Activated T-cell treated with anti-CD3 and anti-CD28 coated beads, Interleukin-2, amount 50 U/mL, for 1 hour (primary cell): ENCODE measurements at places on chromosomes 4 and X.

DNA sequence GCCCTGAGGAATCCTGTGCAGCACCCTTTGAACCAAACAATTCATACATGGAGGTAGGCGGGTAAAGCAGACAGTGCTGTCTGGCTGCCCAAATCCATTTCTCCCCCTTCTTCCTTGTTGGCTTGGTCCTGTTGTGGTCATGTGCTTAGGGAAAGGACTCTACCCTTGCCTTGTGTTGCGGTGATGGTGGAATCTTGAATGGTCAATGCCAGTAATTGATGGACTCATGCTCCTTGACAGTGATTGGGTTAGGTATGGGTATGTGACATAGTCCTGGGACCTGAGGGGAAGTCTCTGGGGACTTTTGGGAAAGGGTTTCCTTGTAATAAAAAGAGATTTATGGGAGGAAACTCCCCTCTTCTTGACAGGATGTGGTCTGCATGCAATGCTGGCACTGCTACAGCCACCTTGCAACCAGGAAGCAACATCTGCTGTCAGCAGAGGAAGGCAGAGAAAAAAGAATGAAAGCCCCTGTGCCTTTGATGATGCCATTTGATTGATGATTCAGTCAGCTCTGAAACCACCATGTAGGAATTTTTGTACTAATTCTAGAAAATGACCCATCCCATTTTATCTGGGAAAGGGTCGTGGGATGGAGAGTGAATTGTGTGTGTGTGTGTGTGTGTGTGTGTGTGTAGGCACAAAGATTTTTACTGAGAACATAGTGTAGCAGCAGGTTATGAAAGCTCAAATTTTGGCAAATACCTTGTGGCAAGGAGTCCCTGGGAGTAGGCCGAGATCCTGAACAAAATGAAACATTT is 30.0 kb upstream of the HUWE1 start:
- peak; percentile 25 for DNase-seq

- DNase-seq, result no peak
These were observed 119.7 kb downstream of the PCDH7 start for GRCh38 chr4:30839583-30840520.

DNA sequence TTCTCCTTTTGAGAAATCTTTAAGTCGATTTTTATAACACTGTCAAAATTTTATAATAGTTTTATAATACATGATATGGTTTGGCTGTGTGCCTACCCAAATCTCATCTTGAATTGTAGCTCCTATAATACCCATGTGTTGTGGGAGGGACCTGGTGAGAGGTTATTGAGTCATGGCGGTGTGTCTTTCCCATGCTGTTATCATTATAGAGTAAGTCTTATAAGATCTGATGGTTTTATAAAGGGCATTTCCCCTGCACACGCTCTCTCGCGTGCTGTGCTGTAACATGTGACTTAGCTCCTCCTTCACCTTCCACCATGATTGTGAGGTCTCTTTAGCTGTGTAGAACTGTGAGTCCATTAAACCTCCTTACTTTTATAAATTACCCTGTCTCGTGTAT is 364.0 kb upstream of the SPANXN4 start:
- DNase-seq, result no peak

DNA sequence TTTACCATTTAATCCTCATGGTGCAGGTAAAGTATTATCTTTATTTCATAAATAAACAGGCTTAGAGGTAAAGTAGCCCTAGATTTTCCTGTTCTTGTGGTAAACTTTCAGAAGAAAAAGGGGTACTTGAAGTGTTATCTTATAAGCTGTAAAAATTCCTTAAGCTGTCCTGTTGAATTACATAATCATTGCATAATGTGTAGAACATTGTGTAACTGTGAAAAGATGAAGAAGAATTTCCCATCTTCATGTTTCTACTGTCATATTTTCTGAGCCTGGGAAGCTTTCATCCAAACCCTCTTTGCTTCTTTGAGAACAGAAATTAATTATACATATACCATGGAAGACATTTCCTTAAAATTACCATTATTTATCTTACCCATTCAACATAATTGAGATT is 90.5 kb downstream of the ELOVL6 start:
- DNase-seq, result no peak

DNA sequence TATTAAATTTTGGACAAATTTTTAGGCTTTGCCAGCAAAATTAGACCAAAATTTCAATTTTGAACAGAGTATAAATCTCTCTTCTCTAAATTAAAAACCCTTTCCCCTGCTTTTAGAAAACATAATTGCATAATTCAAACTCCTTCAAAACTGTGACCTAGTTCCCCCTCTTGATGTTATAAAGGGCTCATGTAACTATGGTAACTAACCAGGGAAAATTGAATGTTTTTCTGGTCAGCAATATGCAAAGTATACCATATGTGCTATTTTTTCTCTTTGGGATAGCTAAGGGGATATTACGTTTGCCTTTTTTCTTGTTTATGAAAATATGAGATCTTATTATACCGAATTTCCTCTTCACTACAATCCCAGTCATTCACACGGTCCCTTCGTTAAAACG is 5.1 kb upstream of the ING2 start:
- DNase-seq, result no peak

GRCh38 chr4:128737098-128737513 is 72.4 kb upstream of the JADE1 start:
- DNase-seq, result no peak

- DNase-seq, result peak; percentile 23
These were observed 4.8 kb downstream of the ACOX3 start for GRCh38 chr4:8435656-8436121.

- DNase-seq, result no peak
These were observed 16.8 kb downstream of the SMIM20 start for GRCh38 chr4:25930731-25931354.

DNA sequence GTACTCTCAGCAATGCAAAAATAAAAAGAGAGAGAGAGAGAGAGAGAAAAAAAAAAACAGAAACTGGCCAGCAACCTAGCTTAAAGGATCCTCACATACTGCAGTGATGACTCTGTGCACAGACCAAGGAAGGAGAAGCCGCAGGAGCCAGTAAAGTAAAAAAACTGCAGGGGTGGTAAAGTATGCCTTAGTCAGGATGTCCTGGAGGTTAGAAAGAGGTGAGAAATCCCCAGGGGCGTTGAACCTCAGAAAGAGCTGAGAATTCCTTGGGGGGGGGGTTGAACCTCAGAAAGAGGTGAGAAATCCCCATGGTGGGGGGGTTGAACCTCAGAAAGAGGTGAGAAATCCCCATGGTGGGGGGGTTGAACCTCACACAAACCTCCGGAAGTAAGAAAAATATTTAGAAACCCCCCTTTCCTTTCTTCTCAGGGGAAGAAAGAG is 48.0 kb downstream of the MAGEA9 start:
- no peak for DNase-seq

- no peak for DNase-seq
These were observed 130.3 kb downstream of the ATP10D start for GRCh38 chr4:47615385-47615784.

DNA sequence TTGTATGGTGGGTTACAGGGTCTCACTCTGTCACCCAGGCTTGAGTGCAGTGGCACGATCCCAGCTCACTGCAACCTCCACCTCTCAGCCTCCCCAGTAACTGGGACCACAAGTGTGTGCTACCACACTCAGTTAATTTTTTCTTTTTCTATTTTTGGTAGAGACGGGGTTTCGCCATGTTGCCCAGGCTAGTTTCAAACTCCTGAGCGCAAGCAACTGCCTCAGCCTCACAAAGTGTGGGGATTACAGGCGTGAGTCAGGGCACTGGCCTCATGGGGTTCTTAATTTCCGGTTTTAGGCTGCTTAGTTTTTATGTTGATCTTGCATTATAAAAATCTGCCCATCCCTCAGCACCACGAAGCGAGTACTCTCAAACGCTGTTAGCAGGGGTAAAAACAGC is 6.7 kb downstream of the BCAP31 start:
- DNase-seq, result no peak

- no peak for DNase-seq
These were observed 44.0 kb downstream of the ARHGEF6 start for GRCh38 chrX:136736690-136737089.

DNA sequence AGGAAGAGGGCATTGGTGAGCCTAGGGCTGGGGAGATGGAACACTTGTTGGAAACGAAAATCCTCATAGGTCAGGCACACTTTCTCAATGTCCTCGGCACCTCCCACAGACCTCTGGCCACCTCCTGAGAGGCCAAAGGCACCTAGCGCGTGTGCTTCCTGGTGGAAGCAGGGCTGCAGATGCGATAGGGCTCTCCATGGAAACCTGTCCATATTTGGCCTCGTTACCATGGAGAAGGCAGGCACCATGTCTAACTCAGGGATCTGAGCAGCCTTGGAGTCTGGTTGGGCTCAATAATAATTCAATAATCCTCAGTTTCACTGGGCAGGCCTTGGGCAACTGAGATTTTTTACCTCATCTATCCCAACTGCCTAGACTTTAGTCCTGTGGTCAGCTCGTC is 58.3 kb downstream of the RAI2 start:
- DNase-seq, result no peak

DNA sequence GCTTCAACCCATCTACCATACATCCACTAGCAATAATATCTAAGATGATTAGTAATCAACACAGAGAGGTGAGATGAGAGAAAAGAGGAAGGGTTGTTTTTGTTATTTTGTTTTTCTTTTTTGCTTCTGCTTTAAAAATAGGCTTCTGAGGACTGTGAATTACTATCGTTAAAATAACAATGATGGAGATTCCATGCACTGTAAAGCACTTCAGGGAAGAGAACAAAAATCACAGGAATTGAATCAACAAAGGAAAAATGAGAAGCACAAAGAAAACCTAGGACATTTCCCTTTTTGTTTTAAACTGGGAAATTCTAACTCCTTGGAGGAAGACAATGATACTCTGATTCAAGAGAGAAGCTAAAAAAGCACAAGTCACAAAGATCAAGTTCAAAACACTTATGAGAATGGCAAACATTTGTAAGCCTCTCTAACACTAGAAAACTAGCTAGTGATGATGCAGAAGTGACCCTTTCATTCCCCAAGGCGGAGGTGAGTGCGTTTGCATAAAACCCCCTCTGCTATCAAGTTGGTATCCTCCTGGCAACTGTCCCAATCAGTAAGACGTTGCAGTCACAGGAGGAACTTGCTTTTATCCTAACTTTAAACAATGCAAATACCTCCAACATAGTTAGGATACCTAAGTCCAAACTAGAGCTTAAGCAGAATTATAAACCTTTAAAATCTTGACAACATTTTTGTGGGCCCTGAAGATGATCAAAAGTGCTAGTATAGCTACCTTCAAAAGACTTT is 308.5 kb downstream of the CAMK2D start:
- DNase-seq, result no peak

GRCh38 chr4:97235521-97235920 is 907.8 kb downstream of the STPG2 start:
- no peak for DNase-seq

DNA sequence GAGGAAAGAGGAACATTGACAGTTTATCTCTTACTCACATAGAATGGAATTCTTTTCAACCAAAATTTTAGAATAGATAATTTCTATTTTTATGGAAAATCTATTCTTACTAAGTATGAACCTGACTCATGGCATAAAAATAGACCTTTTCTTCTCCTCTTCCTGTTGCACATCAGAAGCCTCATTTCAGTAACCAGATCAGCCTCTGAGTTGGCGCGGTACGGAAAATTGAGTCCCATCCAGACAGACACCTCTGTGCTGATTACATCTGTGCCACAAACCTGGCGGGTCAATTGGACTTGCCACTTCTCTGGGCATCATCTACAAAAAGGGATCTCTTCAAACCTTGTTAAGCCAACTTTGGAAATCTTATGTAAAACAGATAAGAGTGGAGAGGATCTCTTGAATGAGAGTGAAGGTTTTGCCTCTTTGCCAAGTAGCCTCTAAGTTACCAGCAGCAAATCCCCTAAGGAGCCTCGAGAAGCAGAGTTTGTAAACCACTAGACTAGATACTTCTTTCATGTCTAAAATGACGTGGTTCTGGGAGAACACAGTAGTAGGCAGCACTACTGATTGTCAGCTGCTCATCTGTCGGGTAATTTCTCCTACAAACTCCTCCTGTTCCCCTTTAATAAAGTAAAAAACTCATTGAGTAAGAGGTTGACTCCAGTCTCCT is 37.4 kb downstream of the TENM3 start:
- no peak for DNase-seq

GRCh38 chrX:113741744-113742143 is 842.1 kb upstream of the HTR2C start:
- DNase-seq, result no peak

DNA sequence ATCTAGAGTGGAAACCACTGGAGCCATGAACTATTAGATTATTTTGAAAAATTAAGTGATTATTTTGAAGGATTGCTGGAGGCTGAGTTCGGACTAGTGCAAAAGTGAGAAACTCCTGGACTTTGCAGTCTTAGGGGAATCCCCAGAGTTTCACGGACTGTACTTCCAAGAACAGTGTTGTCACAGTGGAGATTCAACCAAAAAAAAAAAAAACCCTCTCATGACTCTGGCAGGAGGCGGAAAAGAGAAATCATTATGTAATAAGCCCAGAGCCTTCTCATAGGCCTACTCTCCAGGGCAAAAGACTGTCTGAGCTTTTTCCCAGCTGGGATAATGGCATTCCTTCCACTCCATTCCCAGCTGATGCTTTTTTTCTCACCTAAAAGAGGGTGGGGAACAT is 16.8 kb upstream of the C4orf51 start:
- no peak for DNase-seq

GRCh38 chr4:139783741-139784484 is 118.3 kb downstream of the MGST2 start:
- no peak for DNase-seq

- DNase-seq, result no peak
These were observed 30.8 kb downstream of the CPLX1 start for GRCh38 chr4:794900-795725.

DNA sequence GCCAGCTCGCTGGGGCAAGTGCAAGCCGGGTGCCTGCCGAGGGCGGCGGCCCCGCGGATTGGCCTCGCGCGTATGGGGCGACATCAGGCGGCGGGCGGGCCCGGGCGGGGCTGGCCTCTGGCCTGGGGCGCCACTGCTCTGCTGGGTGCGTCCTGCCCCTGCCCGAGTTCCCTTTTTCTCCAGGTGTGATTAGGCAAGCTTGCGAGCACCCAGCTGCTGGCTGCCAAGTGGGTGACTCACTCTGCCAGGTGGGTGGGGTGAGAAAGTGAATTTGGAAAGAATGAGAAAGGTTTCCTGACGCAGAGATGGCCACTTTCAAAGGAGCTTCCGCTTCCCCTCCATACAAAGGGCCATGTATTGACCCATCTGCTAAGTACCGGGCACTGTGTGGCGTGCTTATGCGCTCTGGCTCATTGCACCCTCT is 32.5 kb downstream of the FGFBP1 start:
- DNase-seq, result no peak

- DNase-seq, result no peak
These were observed 75.0 kb downstream of the FAM13A start for GRCh38 chr4:88981993-88982392.
